ENCODE measurements at places on chromosomes 7 and 10.

GRCh38 chr10:80466724-80467326 lies 12.7 kb downstream of the TSPAN14 start:
- no peak for DNase-seq

DNA sequence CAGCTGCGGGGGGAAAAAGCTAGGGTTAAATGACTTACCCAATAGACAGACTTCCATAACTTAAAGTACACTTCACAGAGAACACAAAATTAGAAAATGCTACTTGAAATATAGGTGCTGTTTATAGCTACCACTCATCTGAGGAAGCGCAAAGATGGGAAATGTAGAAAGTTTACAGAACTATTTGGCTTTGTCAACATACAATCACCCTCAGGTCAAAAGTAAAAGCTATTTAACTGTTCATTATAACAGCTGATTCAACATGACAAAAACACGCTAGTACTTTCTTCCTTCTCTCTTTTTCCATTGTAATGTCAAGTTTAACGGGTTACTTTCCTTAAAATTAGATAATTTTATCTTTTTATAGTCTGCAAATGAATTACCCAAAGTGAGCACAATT lies 51.2 kb downstream of the PUS7 start:
- DNase-seq: no peak

- no peak for DNase-seq
These were observed 7.2 kb downstream of the CYP3A5 start for GRCh38 chr7:99672573-99672972.

DNA sequence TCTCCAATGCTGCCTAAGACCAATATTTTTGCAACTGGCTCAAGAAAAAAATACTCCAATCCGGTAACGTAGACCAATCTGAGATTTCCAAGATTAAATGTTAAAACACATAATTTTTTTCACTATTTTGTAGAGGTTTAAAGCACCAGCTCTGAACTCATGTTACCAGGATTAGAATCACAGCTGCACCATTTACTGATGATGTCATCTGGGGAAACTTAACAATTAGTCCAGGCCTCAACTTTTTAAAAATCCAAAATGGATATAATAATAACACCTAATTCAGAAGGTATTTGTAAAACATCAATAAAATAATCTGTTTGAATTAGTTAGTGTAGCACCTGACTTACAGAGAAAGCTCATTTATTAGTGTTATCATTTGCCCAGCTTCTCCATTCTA lies 14.4 kb downstream of the PON1 start:
- no peak for DNase-seq

- DNase-seq: peak; percentile 18
These were observed 40.7 kb upstream of the ANAPC16 start for GRCh38 chr10:72175149-72175548.

GRCh38 chr7:4143511-4144171 lies 538.5 kb upstream of the FOXK1 start:
- no peak for DNase-seq

DNA sequence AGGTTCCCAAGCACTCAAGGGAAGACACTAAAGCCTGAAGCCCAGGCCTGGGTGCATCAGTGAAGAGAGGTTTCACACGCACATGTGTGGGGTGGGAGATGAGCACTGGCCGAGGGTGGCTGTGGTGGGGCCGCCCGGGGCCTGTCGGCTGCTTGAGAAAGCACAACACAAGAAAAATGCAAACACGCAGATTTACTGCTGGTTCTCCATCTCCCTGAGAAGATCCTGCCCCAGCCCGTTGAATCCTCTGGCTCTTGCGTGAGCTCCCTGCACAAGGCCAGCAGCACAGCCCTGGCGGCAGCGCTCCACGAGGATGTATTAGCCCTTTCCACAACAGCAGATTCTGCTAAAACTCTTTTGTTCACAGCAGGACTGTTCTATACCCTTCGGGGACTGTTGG lies 6.2 kb downstream of the ZNF511 start:
- DNase-seq: no peak

- DNase-seq: peak; percentile 90
These were observed 2.1 kb downstream of the ADIRF start for GRCh38 chr10:86970162-86970981.

GRCh38 chr7:37013771-37014170 lies 289.5 kb upstream of the AOAH start:
- DNase-seq: no peak

GRCh38 chr7:42618651-42619360 lies 293.1 kb downstream of the C7orf25 start:
- no peak for DNase-seq
